Amniotic stem cell (primary cell): ENCODE measurements at places on chromosomes 4 and X.
A peak's percentile ranks its signal among the peaks of the same experiment; 100 is the strongest.

DNA sequence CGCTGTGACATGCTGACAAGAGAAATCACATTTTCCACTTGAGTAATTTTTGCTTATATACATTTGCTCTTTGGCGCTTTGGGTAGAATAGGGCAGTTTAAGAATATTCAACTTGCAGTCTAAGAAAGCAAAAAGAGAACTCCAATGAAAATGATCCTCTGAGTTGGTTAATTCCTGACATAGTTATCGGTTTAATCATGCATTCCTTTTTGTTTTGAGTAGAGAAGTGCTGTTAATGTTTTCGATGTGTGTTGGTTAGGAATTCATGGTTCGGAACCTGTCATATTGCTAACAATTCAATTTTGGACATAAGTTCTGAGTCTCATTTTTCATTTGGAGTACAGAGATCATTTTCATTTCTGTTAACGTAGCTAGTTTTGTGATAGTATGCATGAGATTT is 700.6 kb upstream of the PITX2 start:
- no peak for DNase-seq

GRCh38 chr4:108556588-108557200 is 63.7 kb upstream of the RPL34 start:
- DNase-seq = no peak

- peak; percentile 26 for DNase-seq
These were observed 32.8 kb downstream of the CLCN4 start for GRCh38 chrX:10189317-10190268.

- no peak for DNase-seq
These were observed 117.0 kb downstream of the KDR start for GRCh38 chr4:55008166-55009056.

DNA sequence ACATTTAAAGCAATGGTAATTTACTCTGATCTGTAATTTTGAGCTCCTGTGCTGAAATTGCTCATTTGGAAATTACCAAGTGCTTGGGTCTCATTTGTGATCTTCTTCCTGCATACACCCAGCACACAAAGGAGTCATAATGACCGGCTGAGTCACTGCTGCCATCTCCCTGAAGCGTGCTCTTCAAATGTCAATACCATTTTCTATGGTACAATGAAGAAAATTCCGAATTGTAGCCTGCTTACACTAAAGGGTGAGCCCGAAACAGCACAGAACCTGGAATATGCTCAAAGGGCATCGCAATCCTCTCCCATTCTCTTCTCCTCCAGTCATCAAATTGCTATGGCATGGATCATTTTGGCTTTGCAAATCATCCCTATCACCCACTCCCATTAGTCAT is 140.5 kb downstream of the GRIA3 start:
- peak; percentile 1 for DNase-seq

DNA sequence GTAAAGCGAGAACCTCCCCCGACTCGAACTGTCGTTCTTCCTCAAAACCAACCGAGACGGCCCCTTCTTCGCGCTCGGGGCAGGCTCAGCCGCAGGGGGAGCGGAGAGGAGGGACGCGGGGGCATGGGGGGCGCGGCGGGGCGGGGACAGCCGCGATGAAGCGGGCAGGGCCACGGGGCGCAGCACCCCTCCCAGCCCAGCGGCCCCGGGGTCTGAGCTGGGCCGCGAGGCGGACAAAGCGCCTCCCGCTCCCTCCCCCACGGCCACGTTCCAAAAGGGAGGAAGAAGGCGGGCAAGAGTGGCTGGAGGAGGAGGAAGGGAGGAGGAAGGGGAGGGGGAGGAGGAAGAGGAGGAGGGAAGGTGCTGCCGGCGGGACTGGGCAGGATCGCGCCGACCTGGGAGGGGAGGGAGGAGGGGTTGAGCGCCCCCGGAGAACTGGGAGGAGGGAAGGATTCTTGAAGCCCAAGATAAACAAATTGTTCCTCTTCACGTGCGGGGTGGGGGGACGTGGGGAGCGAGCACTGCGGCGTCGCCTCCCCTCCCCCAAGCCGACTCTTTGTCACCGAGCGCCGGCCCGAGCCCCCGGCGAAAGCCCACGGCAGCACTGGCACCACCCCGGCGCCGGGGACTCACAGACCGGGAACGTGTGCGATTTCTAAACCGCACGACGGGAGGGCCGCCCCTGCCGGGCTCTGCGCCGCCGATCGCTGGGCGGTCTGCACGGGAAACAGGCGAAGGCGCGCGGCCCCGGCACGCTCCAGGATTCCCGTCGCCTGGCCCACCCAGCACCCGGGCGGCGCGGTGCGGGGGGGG is 2.9 kb downstream of the MAML3 start:
- peak; percentile 89 for DNase-seq

- DNase-seq = no peak
These were observed 94.5 kb downstream of the WFS1 start for GRCh38 chr4:6364146-6364545.

DNA sequence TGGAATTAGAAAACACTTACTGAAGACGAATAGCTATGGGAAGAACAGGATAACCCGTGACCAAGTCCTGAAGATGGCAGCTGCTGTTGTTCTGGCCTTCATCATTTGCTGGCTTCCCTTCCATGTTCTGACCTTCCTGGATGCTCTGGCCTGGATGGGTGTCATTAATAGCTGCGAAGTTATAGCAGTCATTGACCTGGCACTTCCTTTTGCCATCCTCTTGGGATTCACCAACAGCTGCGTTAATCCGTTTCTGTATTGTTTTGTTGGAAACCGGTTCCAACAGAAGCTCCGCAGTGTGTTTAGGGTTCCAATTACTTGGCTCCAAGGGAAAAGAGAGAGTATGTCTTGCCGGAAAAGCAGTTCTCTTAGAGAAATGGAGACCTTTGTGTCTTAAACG is 2.4 kb downstream of the AGTR2 start:
- DNase-seq = no peak

GRCh38 chr4:89586318-89586717 is 250.6 kb downstream of the SNCA start:
- DNase-seq = no peak

GRCh38 chr4:89137695-89138094 is 26.4 kb downstream of the TIGD2 start:
- no peak for DNase-seq

DNA sequence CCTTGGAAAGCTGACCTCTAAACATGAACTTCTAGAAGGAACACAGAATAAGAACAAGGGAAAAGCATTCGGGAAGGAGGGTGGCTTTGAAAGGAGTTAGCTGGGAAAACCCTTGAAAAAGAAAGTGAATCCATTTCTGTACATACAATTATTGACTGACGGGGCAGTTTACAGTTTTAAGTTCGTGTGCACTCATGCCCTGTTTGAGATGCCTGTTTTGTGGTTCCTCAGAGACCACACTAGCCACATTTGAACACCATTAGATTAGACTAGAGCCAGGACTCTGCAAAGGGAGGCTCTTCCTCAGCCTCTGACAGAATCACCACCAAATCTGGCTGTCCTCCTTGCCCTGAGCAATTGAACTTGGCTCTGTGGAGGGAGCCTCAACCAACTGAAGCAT is 158.3 kb downstream of the PALLD start:
- no peak for DNase-seq

DNA sequence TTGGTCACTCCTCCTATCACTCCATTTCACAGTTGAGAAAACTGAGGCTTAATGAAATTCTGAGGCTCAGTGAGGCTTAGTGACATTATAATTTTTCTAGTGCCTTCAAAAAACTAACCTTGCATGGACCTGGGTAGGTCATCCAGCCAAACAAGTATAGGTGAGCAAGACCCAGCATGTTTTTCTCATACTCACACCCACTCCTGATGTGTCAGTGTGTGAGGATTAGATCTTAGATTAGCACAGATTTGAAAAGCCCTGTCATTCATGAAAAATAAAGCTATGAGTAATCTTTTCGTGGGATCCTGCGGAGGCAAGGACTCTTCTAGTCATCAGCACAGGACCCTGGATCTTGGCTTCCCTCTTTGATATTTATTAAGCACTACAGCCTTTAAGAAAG is 146.7 kb downstream of the CHIC2 start:
- no peak for DNase-seq

DNA sequence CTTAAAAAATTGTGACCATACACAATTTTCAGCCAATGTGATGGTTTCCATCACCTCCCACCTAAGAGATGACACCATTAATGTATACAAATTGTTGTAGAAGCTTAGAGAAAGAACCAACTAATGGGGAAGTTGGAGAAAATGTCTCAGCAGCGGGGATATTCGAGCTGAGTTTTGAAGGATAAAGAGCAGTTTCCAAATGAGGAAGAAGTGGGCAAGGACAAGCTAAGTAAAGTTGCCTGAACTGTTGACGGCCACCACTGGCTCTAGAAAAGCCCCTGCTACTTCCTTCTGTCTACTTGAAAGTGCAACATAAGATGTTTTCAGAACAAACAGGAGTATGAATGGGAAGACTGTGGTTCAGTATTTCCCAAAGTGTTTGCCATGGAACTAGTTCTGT is 92.0 kb downstream of the CHRNA9 start:
- DNase-seq = no peak

GRCh38 chr4:138500869-138501268 is 258.7 kb upstream of the SLC7A11 start:
- DNase-seq = no peak

DNA sequence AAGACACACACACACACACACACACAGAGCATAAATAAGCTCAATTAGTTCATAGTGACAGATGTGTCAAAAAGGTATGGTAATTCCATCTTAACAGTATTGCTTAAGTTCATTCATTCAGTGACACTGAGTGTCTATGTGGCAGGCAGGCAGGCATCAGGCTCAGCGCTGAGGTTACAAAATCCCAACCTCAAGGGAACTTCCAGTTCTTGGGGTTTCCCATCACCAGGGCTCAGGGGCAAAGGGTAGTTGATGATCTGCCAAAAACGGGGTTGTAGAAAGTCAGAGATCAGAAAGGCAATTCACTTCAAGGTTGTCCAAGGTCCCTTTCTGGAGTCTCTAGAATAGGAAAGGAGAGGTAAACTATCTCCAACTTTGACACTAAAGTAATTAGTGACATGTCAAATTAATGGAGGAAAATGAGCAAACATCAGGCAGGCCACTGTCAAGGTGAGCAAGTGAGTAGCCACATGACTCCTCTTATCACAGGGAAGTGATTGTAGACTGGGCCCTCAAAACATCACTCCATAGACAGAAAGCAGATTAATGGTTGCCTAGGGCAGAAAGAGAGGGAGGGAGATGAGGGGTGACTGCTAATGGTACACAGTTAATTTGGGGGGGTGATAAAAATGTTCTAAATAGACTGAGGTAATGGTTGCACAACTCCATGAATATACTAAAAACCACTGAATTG is 41.8 kb downstream of the GPC4 start:
- no peak for DNase-seq

GRCh38 chr4:147550626-147551246 is 66.5 kb upstream of the TMEM184C start:
- DNase-seq = no peak
